ENCODE measurements at places on chromosomes 12 and 14.

DNA sequence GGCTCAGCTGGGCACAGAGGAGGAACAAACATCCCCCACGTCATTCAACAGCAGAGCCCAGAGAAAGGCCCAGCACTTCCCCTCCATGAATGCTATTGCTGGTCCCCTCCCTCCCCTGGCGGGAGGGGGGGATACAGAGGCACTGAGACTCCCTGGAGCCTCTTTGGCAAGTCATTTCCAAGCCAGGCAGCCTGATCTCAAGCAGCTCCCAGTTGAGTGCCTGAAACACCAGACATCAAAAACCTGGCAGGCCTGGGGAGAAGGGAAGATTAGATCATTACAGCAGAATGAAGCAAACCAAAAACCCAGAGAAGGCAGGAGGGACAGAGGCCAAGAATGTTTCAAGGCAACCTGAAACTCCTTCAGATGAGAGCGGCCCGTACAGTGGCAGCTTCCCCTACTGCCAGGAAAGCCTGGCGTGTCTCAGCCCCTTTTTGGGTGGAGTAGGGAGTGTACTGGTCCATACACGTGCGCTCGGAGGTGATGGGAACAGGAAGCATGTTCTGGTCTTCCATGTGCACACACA is 92.1 kb downstream of the LRRC74A start:
- DNase-seq, result no peak

DNA sequence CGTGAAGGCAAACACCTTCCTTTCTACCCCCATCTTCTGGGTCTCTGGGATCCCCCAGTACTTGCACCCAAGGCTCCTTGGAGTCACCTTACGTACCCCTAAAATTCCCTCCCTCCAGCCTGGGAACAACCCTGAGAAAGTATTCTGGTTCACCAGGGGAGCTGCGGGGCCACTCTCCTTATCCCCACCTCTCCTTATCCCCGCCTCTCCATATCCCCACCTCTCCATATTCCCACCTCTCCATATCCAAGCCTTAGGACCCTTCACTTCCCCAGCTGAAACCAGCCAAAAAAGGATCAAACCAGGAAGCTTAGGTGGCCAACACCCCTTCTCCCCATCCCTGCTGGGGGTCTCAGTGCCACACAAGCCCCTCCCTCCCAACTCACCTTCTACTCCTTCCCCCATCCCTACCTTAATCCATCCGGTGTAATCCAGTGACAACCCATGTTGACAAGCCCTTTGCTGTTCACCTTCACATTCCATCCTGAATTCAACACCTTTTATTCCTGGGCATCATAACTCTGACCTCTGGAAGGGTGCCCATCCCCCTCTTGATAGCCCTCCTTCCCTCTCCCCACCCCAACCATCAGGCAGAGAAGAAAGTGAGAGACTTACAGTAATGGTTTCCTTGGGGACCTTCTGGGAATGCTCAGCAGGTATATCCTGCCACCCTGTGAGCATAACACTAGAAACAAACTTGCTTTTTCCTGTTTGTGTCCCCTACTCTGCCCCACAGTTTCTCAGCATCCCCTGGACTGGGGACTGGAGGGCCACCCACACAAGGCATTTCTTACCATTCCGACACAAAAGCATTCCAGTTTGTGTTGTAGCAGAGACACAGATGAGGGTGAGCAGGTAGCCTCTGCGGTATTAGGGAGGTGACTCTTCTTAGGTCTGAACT is 1.6 kb upstream of the MSI1 start:
- no peak for DNase-seq

DNA sequence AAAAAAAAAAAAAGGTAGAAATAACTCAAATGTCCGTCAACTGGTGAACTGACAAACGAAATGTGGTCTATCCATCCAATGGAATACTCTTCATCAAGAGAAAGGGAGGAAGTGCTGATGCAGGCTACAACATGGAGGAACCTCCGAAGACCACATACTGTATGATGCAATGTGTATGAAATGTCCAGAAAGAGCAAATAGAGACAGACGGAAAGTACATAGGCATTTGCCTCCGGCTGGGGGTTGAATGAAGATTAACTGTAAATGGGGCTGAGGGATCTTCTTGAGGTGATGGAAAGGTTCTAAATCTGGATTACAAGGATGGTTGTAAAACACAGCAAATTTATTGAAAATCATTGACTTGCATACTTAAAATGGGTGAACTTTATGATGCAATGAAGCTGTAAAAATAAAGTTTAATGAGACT is 35.4 kb downstream of the DLK1 start:
- DNase-seq, result no peak

DNA sequence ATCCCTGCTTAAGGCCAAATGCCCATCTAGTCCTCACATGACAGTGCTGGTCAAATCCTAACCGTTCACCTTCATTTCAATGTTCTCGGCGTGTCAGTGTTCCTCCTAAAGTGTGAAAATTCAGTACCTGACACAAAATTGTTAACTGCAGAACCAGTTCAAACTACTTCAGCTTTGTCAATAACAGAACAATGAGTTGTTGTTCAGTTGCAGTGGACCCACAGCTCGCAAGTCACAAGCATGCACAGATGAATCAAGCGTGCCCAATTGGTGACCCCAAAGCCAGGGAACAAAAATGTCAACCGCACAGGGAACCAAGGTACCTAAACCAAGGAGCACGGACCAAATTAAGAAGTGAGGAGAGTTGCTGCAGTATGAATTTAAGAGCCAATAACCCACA is 23.2 kb downstream of the NRDE2 start:
- no peak for DNase-seq

DNA sequence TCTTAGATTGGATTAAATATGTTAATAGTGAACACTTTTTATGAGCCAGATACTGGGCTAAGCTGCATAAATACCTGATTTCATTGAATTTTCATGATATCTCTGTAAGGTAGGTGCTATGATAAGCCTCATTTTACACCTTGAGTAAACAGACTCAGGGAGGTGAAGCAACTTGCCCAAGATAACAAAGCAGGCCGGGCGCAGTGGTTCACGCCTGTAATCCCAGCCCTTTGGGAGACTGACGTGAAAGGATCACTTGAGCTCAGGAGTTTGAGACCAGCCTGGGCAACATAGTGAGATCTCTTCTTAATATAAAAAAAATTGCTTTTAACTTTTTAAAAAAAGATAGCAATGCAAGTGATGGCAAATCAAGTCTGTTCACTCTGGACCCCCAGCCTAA is 1.4 kb downstream of the GNB3 start:
- DNase-seq, result no peak

- DNase-seq, result no peak
These were observed 1145.4 kb upstream of the TMEM132C start for GRCh38 chr12:127121494-127122084.

DNA sequence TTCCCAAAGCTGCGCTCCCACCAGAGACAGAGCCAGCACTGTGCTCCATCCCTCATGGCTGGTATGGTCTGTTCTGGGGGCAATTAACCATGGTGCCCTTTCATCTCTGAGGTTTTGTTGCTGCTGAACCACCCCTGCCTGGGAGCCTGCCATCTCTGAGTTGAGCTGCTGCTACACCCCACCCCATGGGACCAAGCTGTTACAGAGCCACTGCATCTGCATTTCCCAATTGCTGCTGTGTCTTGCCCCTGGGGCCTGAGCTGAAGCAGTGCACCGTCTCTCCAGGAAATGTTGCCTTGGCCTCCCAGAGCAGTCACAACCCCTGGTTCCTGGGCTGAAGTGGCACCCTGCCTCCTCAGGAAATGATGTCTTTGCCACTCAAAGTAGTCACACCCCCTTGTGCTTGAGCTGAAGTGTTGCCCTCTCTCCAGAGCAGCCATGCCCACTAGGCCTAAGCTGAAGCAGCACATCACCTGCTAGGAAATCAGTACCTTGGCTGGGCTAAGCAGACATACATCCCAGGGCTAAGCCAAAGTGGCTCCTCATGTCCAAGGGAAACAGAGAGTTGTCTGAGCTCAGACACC is 140.3 kb downstream of the RERGL start:
- DNase-seq, result no peak

DNA sequence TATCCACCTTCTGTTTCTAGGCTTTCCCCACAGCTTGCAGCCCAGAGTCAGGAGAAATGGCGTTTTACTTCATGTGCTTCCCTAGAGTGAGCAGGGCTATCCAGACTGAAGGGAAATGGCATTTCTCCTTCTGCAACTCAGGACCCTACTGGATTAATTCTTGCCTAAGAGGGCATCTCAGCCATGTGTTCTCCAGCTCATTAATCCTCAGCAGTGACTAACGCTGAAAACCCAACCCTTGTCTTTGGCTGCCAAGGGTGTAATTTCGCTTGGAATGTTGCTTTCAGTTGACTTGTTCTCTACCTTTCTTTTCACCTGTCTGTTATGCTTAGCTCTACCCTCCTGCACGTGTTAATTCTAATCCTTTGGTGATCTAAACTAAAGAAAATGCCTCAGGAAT is 21.0 kb upstream of the EMP1 start:
- DNase-seq, result no peak

DNA sequence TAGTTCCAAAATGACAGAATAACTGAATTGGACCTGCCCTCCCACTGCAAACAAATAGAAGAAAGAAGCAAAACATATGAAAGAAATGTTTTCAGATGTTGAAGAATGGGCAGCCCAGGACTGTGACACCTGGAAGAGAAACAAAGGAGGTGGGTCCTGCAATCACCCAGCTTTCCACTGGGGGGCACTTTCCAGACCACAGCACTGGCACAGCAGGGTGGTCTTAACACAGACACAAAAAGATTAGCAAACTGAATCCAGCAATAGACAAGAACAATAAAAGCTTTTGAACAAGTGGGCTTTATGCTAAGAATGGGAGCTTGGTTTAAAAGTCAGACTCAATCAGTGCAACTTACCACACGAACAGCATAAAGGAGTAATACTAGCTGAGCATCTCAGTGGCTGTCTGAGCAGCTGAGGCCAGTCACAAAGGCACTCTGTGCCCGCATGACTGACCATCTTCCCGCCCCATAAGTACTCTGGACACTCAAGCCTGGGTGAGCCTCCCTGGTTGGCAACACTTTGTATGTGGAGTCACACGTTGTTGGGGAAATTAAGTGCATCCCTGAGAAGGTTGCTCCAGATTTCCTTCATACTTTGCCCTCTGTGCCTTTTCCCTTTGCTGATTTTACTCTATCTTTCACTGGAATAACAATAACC is 27.7 kb downstream of the JKAMP start:
- DNase-seq, result no peak

DNA sequence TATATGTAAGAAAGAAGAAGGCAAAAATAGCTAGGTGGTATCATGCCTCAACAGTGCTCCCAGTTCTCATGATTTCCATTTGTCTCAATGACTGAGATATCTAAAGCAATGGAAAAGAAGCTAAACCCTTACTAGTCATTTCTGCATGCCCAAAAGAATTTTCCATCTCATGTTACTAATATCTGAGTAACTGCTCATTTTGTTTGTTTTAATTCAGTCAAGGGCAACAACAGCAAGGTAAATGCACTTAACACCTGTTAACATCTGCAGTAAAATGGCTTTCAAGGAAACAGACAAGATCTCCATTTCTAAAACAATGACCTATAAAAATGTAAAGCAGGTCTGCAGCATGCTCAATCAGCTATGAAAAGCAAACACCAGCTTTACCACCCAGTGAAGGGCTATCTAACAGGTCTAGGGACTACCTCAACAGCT is 19.4 kb upstream of the SELPLG start:
- DNase-seq, result no peak

DNA sequence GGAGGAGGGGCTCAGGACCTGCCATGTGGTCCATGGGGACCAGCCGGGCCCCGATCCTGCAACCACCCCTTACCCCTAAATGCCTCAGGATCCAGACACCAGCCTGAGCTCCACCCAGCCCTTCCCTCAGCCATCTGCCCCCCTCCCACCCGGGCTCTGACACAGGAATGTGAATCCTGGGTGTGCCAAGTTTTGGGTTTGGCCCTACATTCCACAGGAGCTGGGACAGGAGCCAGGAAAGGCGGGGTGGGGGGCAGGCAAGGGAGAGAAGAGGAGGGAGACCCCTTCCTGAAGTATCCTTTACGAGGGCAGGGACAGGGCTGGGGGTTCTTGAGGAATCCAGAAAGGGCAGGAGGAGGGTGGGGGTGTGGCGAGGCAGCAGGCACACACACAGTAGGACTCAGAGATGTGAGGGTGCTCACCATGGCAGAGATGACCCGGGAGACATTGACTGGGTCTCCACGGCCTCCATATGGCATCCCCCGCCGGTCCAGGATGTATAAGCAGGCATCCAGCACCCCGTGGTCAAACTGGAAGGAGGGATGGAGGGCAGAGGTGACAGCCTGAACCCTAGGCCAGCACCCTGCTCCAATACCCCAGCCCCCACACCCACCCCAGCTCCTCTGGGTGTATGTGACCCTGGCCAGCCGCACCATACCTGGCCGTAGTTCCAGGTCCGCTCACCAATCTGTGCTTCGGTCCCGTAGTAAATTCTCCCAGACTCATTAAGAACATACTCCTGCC is 3.5 kb downstream of the TGM1 start:
- DNase-seq, result no peak

GRCh38 chr12:78194448-78194847 is 363.8 kb downstream of the NAV3 start:
- DNase-seq, result no peak

DNA sequence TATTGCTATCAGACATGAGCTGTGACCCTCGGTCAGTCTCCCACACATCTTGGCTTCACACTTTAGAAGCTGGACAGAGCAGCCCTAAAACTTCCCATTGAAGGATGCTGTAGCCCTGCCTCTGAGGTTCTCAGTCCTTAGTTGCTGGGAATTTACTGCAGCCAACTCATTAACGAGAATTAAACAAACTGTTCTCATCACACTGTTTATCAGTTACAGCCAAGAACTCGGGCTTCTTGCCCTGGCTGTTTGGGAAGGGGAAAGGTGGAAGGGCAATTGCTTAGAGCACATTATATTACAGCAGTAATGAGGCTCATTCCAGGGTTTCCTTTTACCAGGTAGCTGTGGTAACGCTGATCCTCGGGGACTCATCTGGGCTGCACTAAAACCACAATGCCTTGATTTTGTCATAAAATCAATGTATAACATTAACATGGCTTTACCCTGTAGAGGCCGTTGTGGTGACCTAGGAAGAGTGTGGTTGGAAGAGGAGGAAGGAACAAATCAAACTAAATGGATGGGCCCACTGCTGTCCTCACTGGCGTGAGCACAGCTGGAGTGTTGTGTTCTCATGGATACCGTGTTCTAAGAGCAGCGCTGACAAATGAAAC is 87.1 kb downstream of the GPR135 start:
- no peak for DNase-seq

- DNase-seq, result no peak
These were observed 929 bp upstream of the UBE2N start for GRCh38 chr12:93442411-93443340.

DNA sequence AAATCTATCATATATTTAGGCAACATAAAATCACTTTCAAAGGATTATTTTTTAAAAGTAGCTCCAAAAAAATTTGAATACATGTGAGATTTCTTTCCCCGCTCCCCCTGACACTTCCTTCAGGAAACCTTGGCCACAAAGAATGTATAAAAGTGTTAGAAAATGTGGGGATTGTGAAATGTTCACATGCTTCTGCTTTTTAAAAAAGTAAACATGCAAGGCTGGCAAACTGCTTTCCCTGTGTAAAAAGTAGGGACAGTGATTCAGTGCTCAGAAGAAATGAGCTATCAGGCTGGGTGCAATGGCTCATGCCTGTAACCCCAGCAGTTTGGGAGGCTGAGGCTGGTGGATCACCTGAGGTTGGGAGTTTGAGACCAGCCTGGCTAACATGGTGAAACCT is 26.6 kb downstream of the MBIP start:
- no peak for DNase-seq

All from activated naive CD4-positive, alpha-beta T cell treated with anti-CD3 and anti-CD28 coated beads, Interleukin-2, amount 50 U/mL, for 72 hours (primary cell).